Activated T-cell treated with anti-CD3 and anti-CD28 coated beads, Interleukin-2, amount 50 U/mL, for 72 hours (primary cell): ENCODE measurements at places on chromosomes 6 and 20. TPM values are rescaled to one million over a fixed set of nuclear protein-coding genes. Genes with fewer than 3 reads are reported as not detected.

DNA sequence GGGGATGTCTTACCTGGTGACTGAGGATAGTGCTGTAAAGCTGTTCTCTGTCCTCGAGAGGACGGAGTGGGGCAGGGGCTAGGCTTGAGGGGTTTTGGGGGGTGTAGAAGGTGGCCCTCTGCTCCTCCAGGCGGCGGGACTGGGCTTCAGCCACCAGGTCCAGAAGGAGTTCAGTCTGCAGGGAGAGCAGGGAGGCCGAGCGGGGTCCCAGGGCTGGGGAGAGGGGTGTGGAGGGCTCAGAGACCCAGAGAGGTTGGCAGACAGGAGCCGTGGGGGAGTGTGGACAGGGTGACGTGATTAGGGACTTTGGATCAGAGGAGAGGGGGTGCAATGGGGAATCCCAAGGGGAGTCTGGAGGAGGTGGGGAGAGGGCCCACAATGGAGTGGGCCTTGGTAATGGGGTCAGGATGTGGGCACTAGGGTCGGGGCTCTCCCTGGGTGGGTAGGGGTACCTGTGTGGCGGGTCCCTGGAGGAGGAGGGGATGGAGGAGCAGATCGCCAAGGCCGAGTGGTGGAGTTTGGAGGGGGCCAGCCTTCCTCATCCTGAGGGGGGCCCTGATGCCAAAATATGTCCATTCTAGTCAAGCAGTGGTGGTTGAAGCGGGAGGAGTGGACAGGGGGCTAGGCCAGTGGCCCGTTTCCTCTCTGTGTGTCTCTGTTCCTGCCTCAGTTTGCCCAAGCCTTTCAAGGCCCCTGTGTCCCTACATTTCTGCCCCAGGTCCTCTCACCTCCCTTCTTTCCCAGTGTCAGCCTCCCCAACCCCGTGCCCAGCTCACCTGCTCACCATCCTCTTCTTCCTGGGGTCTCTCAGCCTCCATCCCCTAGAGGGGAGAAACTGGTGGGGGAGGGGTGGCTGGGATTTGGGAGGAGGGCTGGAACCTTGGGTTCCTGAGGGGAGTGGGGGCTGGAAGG, 491 bp downstream of the GPSM3 start:
- no peak for DNase-seq

The ZNF343 gene
- 12.4 TPM for total RNA-seq

- no peak for DNase-seq
Observed at GRCh38 chr6:148112851-148113319, 229.8 kb upstream of the SASH1 start.

DNA sequence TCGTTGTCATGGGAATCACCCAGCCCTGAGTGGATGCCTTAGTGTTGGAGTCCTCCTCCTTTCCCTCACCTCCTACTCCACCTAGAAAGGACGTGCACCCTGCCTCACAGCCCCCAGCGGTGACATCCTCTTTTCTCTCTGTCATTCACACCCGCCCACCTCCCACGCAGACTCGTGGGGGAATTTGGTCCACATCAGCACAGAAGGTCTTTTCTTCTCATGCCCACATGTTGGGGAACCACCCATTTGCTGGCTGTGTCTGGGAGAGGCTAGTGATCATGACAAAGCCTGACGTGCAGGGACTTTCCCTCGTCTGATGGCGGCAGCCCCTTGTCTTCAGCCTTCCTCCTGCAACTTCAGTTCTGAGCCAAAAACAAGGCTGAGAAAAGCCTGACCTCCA, 96.0 kb upstream of the CNKSR3 start:
- peak; percentile 91 for DNase-seq

The DDX27 gene
- 49.8 TPM for total RNA-seq

DNA sequence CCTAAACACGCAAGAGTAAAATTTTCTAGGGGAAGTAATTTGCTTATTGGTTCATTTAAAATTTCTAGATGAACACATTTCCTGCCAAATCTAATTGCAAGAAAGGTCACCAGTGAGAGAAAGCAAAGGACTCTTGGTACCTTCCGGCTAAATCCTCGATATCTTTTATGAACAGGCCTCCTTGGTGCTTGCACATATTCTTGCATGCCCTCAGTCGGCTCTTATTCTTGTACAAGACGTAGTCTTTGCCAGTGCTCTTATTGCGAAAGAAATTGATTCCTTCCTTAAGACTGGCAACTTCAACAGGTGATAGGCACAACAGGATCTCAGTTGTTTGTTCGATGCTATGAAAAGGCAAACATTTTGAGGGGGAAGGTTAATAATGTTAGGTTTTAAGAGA, 141.7 kb upstream of the CARMIL1 start:
- no peak for DNase-seq

The TRIM40 gene
- not detected for total RNA-seq

The DNAH8 gene
- 0.41 TPM for total RNA-seq

DNA sequence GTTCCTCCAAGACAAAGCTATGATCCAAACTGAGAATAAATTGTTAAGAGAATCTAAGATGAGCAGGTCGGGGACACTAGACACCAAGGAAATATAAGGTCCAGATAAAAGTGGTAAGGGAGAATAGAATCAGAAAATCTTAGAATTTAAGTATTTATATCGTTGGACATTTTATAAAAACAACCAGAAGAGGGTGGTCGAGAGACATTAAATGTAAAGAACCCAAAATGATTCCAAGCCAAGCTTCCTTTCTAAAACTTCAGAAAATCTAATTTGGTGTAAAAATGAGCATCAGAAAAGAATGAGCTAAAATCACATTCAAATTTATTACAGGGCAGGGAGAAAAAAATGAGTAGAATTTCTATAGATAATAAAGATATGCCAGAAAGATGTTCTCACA, 97.8 kb upstream of the OGFRL1 start:
- DNase-seq, result no peak

- DNase-seq, result no peak
Observed at GRCh38 chr6:156028335-156029131, 572.9 kb upstream of the NOX3 start.

DNA sequence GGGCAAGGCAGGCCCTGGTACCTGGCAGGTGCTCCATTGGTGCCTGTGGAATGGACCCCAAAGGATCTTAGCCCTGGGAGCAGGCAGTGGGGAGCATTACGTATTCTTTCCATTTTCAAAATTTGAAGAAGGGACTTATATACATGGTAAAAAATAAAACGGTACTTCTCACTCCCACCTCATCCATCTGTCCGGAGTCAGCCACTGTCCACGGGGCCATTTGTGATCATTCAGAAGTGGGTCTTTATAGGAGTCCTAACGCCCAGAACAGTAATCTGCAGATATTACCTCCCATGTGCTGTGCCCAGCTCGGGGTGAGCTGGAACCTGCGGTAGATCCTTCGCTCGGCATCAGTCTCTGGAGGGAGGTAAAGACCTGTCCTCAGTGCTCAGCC, 110.4 kb downstream of the SYCP2 start:
- no peak for DNase-seq

GRCh38 chr6:137921823-137922222, 54.8 kb downstream of the TNFAIP3 start:
- no peak for DNase-seq

GRCh38 chr6:44043479-44044153, 83.6 kb downstream of the MRPL14 start:
- no peak for DNase-seq

DNA sequence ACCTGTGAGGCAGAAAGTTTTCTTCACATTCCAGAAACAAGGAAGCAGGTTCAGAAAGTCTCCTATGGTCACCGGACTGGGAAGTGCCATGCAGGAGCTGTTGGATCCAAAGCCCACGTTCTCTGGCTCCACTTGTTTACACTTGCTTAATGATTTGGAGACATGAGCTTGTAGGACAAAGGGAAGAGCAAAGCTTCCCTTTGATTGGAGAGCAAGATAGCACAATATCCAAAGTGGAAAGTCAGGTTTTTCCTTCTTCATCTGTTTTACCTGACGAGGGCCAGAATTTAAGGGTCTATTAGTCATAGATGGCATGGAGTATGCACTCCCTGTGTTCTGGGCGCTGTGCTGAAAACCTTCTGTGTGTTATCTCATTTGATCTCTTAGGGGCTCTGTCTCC, 81.2 kb downstream of the PDE7B start:
- DNase-seq, result no peak

DNA sequence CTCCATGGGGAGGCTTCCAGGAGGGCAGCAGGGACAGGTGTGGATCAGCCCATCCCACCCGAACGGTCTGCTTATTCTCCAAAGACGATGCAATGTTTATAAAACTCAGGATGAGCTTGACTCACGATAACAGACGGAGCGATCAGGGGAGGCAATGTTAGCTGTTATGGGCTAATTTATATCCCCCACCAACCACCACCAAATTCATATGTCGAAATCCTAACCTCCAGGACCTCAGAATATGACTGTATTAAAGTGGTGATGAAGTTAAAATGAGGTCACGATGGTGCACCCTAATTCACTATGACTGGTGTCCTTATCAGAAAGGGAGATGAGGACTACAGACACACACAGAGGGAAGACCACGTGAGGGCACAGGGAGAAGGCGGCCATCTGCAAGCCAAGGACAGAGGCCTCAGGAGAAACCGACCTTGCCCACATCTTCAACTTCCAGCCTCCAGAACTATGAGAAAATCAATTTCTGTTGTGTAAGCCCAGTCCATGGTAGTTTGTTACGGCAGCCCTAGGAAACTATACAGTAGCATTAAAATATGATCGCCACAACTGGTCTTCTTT, 7.0 kb downstream of the ADTRP start:
- no peak for DNase-seq

DNA sequence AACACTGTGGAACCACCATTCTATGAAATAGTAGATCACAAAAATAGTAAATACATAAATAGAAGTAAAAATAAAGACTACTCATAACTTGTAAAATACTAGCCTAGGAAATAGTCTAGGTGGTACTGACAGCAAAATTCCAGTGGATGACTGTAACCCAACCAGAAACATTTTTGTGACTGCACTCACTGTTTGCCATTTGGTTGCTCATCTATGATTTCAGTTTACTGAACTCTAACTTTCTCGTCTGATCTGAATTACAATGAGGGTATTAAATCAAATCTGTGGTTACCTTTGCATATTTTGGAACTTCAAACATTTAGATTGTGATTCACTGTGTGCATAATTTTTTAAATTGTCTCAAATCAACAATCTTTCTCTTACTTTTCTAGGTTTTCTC, 151.1 kb downstream of the KHDC1L start:
- no peak for DNase-seq

DNA sequence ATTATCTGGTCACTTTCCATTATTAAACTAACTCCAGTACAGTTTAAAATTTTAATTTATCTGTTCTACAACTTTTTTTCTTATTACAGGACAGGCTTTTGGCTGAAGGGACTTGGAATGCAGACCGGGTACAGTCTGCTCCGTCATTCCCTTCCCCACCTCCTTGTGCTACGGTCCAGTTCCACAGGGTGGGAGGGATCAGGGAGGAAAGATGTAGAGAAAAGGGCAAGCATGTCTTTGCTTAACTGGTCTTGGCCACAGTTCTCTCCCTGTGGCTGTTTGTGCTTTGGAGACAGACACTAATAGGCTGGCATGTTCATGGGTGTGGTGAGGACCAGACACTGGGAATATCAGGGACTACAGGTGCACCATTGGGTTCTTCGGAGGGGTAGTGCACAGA, 12.1 kb upstream of the RGS17 start:
- no peak for DNase-seq

DNA sequence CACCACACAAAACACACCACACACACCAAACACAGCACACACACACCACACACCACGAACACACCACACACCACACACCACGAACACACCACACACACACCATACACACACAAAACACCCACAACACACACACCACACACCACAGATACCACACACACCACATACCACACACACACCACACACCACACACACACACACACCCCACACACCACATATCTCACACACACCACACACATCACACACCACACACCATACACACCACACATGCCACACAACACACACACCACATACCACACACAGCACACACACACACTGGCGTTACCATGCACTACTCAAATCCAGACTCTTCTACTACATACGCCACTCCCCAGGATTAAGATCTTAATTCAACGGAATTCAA, 118.9 kb upstream of the THBS2 start:
- no peak for DNase-seq

The MAPK13 gene
- 50.7 TPM for total RNA-seq

- peak; percentile 42 for DNase-seq
Observed at GRCh38 chr20:23048283-23049200, 930 bp downstream of the THBD start.

The FERMT1 gene
- total RNA-seq, result 0.34 TPM

GRCh38 chr6:166204852-166205650, 37.4 kb upstream of the TBXT start:
- no peak for DNase-seq

The MPIG6B gene
- total RNA-seq, result not detected
